ENCODE measurements at places on chromosomes 11 and 22.

DNA sequence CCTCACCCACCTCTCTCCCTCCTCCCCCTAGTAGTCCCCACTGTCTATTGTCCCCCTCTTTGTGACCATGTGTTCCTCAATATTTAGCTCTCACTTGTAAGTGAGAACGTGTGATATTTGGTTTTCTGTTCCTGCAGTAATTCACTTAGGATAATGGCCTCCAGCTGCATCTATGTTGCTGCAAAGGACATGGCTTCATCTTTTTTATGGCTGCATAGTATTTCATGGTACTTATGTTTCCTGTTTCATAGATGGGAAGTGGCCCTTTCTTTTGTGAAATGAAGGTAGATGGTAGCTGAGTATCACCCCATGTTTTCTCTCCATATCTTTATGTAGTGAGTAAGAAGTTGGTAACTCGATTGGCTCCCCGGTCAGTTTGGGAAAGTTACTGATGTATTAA, 66.6 kb upstream of the CREB3L1 start:
- no peak for DNase-seq

DNA sequence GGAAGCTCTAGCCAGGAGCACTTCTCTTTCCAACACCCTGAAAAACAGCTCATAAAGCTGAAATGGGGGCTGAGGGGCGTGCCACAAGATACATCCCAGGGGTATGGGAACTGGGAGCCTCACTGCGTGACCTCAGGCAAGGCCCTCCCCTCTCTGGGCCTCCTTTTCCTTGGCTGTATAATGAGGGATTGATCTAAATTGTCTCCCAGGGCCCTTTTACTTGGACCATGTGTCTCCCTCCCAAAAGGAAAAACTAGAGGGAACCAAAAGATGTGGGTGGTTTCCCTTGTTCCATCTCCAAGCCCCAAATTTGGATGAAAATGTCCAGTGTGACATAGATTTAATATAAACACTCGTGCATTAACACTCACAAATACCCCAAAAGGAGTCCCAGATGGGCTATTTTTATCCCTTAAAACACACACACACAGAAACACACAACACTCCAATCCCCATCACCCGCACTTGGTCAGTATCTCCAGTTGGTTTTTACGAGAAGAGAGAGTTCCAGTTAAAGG, 25.9 kb upstream of the SMTN start:
- DNase-seq = no peak

DNA sequence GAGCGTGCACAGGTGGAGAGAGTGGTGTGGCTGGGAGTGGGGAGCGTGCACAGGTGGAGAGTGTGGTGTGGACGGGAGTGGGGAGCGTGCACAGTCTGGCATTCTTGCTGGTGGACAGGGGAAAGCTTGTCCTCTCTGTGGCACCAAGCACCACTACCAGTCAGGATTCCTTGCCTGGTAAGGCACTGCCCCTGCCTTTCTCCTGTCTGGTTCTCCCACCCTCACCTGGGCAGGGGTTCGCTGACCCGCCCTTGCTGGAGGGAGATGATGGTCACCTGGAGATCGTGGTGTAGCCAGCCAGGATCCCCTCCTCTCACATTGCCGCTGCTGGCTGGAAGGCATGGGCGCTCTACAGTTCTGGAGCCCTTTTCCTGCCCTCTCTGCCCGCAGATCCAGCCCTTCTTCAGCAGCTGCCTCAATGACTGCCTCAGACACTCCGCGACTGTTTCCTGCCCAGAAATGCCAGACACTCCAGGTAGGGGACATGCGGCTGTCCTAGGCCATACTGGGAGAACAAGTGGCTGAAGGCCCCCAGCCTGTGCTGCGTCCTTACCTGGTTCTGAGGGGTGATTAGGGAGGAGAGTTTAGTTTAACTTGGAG, 16.7 kb downstream of the TMEM121B start:
- DNase-seq = no peak

DNA sequence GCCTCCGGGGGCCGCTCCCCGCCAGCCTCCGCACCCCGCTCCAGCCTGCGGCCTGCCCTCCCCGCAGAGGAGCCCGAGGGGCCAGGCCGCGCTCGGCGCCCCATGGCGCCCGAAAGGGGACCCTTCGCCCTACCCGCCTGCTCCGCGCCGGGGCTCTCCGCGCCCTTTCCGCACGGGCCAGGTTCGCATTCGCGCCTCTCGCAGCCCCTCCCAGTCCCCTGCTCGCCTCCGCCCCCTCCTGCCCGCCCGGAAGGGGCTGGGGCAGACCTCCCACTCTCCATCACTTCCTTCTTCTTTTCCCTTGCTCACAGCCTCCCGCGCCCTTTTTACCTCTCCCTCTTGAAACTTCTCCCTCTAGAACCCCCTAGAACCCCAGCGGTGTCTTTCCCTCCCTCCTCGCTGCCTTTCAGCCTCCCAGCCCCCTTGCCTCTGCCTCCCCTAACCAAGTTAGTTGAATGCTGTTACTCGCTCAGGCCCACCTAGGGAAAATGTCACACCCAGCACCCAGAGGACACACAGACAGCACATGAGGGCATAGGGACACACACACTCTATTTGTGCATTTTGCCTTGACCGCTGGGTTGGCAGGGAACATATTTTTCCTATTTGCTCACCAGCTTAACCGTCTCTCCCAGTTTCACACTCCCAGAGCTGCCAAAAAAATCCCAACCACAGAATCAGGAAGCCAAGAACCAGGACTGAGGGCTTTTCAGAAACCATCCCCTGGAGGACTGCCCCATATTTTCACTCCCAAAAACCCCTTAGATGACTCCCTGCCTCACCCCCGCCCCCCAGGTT, at the start of gene SLC43A3:
TSS of gene SLC43A3 (minus strand) at position 193 of the 798 bp plus-strand sequence. CDS start 949 bp downstream, outside the sequence.
- DNase-seq = no peak
